ENCODE measurements at places on chromosomes 11 and 22.

GRCh38 chr11:10351765-10352641, 47.1 kb downstream of the ADM start:
- H3K27ac ChIP-seq: peak overlapping the region; percentile 100
- H3K4me3 ChIP-seq: peak overlapping the region; percentile 55
- no peaks in the 10 kb centered on the region for H3K27me3 ChIP-seq
- H3K4me1 ChIP-seq: peaks cover 68% of the 10 kb centered on the region
- peak; percentile 84 for DNase-seq

DNA sequence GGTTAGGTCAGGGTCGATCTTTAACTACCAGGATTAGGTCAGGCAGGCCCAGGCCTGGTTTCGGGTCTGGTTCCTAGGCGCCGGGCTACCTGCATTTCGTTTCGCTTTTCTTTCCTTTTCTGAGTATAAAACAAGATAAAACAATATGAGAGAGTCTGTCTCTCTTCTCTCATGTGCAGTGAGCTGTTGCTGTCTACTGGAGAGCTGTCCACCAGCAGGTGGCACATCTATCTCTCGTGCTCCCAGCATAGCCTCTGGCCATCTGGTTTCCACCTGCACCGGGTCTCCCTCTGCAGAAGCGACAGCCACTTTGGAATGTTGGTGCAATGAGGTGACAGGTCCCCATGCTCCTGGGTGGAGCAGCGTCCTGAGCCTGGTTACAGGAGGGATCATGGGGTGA, 27.6 kb downstream of the RIBC2 start:
- peak; percentile 60 for DNase-seq
- no peak overlapping the region for H3K4me3 ChIP-seq
- peaks cover 2% of the 10 kb centered on the region for H3K27me3 ChIP-seq
- peaks cover 9% of the 10 kb centered on the region for H3K36me3 ChIP-seq

DNA sequence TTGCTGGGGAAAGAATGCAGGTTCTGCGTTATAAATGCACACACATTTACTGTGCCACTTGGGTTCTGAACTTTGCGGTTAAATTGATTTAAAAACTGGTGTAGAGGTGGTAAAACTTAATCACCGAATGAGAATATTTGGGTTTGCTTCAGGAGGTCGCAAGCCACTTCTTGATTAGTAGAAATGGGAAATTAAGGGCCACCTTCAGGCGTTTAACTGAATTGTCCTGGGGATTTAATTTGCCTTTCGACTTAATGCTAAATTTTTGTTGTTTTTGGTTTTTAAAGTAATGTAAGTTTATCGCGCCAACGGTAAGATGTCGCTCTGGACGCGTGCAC, 459 bp upstream of the NCR3LG1 start:
- H3K4me3 ChIP-seq: peak overlapping the region; percentile 82
- no peak for DNase-seq
- H3K27ac ChIP-seq: no peak overlapping the region
- no peaks in the 10 kb centered on the region for H3K36me3 ChIP-seq
- H3K4me1 ChIP-seq: peaks cover 27% of the 10 kb centered on the region
- H3K27me3 ChIP-seq: peaks cover 83% of the 10 kb centered on the region

GRCh38 chr22:24688256-24688655, 85.3 kb downstream of the GGT1 start:
- no peaks in the 10 kb centered on the region for H3K36me3 ChIP-seq
- H3K27ac ChIP-seq: peak overlapping the region; percentile 95
- peaks cover 86% of the 10 kb centered on the region for H3K4me1 ChIP-seq
- peak overlapping the region; percentile 33 for H3K4me3 ChIP-seq
- peaks cover 2% of the 10 kb centered on the region for H3K27me3 ChIP-seq
- DNase-seq: no peak
